ENCODE measurements at places on chromosomes 3 and 15. TPM values are rescaled to one million over a fixed set of nuclear protein-coding genes. Genes with fewer than 3 reads are reported as not detected.

GLDN gene
- not detected for total RNA-seq

ACTC1 gene
- total RNA-seq, result not detected

NKIRAS1 gene
- total RNA-seq, result 14.3 TPM

SLC24A1 gene
- total RNA-seq, result 15.7 TPM

UROC1 gene
- total RNA-seq, result not detected

TMCO5A gene
- not detected for total RNA-seq

CFAP100 gene
- total RNA-seq, result not detected

WDR93 gene
- total RNA-seq, result 1.5 TPM

CLDN16 gene
- 15.8 TPM for total RNA-seq

TNFSF10 gene
- total RNA-seq, result 3.4 TPM

IMPG2 gene
- total RNA-seq, result not detected

SLC27A2 gene
- 0.57 TPM for total RNA-seq

TOPAZ1 gene
- not detected for total RNA-seq

CDHR4 gene
- total RNA-seq, result not detected

EOMES gene
- not detected for total RNA-seq

MASP1 gene
- total RNA-seq, result not detected

TMEM207 gene
- total RNA-seq, result not detected

GABRB3 gene
- total RNA-seq, result 1.3 TPM

TMEM212 gene
- total RNA-seq, result not detected

GOLGA6L7 gene
- not detected for total RNA-seq

C3orf52 gene
- total RNA-seq, result 8.8 TPM

GATA2 gene
- not detected for total RNA-seq
